Vagina (tissue), 2 donors: ENCODE measurements at places on chromosomes 4 and X.

- no peak for DNase-seq
Measured at GRCh38 chr4:159551281-159551680, 448.4 kb downstream of the RAPGEF2 start.

DNA sequence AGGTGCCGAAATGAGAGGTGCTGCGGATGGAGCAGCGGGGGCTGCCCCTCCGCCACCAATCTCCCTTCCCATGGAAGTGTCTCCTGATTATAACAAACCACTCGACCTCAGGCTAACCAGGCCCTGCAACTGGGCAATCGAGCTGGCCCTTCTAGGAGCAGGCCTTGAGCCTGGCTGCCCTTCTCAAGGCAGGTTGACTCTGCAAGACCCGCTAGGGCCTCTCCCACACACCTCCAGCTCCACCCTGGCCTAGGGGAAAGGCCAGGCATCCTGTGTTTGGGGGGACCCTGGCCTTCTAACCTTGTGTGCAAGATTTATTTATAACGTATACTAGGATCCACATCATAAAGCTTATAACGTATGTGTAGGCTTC, 3.7 kb upstream of the BCOR start:
- DNase-seq: no peak

GRCh38 chrX:16125520-16126149, 2.3 kb downstream of the GRPR start:
- no peak for DNase-seq

DNA sequence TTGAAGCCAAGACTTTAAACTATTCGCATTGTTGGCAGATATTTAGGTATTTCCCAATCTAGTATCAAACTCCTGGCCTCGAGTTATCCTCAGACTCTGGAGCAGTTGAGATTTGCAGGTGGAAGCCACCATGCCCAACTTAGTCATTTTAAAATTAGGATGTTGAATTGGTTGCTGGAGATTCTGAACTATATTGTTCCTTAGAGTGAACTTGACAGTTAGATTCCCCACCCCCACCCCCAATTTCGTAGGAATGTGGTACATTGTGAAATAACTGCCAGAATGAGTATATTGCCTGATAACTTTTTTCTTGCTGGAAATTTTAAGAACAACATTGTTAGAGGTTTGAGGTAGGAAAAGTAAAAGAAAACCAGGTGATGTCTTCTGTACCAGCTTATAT, 2.3 kb downstream of the NOCT start:
- no peak for DNase-seq
